ENCODE measurements at places on chromosomes 7 and 10.

GRCh38 chr7:16556359-16556758 lies 29.7 kb downstream of the LRRC72 start:
- H3K27me3 ChIP-seq, result no peaks in the 10 kb centered on the region

DNA sequence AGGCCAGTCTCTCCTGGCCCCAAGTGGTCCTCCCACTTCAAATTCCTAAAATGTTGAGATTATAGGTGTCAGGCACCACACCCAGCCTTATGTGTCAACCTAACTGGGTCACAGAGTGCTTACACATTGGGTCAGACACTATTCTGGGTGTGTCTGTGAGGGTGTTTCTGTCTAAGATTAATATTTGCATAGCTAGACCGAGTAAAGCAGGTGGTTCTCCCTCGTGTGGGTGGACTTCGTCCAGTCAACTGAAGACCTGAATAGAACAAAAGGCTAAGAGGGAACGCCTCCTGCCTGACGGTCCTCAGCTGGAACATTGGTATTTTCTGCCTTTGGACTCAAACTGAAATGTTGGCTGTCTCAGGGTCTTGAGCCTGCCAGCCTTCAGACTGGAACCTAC lies 11.5 kb downstream of the PPIF start:
- no peaks in the 10 kb centered on the region for H3K4me1 ChIP-seq
- peaks cover 10% of the 10 kb centered on the region for H3K36me3 ChIP-seq
- no peak overlapping the region for H3K27ac ChIP-seq
- DNase-seq, result no peak
- H3K4me3 ChIP-seq, result no peak overlapping the region

- H3K4me1 ChIP-seq, result no peaks in the 10 kb centered on the region
- no peaks in the 10 kb centered on the region for H3K27me3 ChIP-seq
These were observed 1005.3 kb upstream of the POT1 start for GRCh38 chr7:125934955-125935354.

DNA sequence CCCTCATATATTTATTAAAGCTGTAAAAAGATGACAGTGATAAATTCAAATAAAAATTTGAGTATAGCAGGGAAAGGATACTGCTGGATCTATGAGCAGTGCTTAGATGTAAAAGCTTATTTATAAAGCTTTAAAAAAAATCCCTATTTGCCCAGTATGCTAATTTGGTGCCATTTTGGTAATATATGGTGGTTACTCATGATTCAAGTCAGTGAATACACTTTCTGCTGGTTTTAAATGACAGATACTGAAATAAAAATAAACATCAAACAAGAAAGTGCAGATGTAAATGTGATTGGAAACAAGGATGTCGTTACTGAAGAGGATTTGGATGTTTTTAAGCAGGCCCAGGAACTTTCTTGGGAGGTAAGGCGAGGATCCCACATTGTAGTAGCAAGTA lies 134.4 kb upstream of the SAMD8 start:
- peaks cover 4% of the 10 kb centered on the region for H3K36me3 ChIP-seq
- no peaks in the 10 kb centered on the region for H3K27me3 ChIP-seq
- H3K4me3 ChIP-seq, result no peak overlapping the region
- no peak overlapping the region for H3K27ac ChIP-seq
- DNase-seq, result no peak
- peaks cover 4% of the 10 kb centered on the region for H3K4me1 ChIP-seq

Measured in glutamatergic neuron (in vitro differentiated cells).